ENCODE measurements at places on chromosomes 3 and 15.

- no peak for DNase-seq
Measured at GRCh38 chr3:114671741-114672510, 378.1 kb downstream of the TIGIT start.

GRCh38 chr3:116265320-116265695, 180.0 kb downstream of the LSAMP start:
- DNase-seq: no peak

DNA sequence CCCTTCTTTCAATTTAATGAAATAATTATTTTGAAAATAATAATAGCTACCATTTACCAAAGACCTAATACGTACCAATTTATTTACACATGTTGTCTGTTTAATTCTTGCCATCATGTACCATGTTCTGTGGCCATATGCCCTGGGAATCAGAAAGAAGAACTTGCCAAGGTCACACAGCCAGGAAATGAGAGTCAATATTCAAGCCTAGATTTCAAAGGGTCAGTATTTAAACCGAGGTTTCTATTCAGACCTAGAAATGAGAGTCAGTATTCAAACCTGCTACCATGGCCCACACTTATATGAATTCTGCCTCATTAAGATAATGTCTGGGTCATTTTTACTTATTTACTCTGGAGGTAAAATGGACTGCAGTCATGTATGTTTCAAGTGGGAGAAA, 103.6 kb upstream of the TBL1XR1 start:
- DNase-seq: no peak

GRCh38 chr3:125289429-125289981, 77.0 kb upstream of the SLC12A8 start:
- DNase-seq: no peak

All from skeletal muscle cell (primary cell).